ENCODE measurements at places on chromosomes 12 and 14.

- DNase-seq, result no peak
Measured at GRCh38 chr12:80813820-80814219, 97.1 kb downstream of the MYF5 start.

DNA sequence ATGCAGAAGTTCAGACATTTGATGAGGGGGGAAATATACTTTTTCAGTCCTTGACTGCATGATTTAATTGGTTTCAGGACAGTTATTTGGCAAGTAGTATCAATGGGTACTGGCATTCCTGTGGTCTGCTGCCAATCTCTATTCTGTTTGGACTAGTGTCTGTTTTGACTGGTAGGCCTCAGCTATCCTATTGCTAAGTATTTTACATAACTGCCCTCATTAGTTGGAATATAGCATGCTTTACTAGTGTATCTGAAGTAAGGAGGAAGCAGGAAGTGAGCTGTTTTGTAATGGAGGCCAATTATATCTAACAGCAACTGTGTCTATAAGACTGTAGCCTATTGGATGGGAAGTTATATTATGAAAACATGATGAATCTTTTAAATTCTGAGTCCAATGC is 104.3 kb downstream of the FLRT2 start:
- no peak for DNase-seq

- no peak for DNase-seq
Measured at GRCh38 chr14:39060818-39061437, 42.1 kb downstream of the SEC23A start.

DNA sequence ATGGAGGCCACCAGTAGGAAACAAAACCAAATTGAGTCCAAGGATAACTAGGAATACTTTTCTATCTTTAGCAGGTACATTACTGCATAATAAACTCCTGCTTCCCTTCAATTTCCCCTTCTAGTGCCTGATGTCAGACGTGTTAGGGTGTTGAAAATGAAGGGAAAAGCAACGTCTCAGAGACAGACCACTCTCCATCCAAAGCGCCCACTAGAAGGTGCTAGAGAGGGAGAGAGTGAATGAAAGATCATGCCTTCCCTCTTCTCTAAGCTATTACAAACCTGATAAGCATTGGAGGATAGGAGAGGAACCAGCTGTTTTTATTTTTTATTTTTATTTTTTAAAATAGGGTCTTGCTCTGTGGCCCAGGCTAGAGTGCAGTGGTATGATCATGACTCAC is 64.1 kb downstream of the ZNF641 start:
- DNase-seq, result peak; percentile 11

DNA sequence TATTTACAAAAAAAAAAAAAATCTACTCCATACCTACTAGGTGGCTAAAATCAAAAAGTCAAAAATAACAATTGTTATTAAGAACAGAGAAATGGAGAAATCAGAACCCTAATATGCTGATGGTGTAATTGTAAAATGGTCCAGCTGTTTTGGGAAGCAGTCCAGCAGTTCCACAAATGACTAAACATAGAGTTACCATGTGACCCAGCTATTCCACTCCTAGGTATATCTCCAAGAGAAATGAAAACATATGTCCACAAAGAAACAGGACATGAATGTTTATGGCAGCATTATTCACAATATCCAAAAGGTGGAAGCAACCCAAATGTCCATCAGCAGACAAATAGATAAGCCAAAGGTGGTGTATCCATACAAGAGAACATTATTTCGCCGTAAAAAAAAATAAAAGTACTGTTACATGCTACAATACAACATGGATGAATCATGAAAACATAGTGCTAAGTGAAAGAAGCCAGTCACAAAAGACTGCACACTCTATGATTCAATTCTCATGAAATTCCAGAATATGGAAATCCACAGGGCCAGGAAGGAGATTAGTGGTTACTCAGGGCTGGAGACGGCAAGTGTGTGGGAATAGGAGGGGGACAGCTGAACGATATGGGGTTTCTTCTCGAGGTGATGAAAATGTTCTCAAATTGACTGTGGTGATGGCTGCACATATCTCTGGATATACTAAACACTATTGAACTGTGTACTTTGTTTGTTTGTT is 9.1 kb upstream of the DPF3 start:
- no peak for DNase-seq

DNA sequence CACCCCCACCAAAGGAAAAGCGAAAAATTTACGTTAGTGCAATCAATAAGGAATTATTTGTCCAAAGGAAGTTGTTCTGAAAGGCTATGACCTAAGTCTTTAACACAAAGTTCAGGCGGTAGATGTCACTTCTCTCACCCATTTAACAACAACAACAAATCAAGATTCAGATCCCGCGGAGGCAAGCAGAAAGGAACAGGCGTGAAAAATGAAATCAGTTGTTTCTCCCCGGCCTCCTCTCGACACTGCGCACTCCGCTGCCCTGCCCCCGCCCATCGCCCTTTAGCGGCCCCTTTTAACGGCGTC is 1.4 kb downstream of the DENND5B start:
- no peak for DNase-seq

- no peak for DNase-seq
Measured at GRCh38 chr14:64407329-64407728, 19.2 kb downstream of the MTHFD1 start.

- peak; percentile 90 for DNase-seq
Measured at GRCh38 chr14:23513005-23513817, 38.4 kb downstream of the ZFHX2 start.

GRCh38 chr14:81192594-81192993 is 28.2 kb downstream of the GTF2A1 start:
- no peak for DNase-seq

DNA sequence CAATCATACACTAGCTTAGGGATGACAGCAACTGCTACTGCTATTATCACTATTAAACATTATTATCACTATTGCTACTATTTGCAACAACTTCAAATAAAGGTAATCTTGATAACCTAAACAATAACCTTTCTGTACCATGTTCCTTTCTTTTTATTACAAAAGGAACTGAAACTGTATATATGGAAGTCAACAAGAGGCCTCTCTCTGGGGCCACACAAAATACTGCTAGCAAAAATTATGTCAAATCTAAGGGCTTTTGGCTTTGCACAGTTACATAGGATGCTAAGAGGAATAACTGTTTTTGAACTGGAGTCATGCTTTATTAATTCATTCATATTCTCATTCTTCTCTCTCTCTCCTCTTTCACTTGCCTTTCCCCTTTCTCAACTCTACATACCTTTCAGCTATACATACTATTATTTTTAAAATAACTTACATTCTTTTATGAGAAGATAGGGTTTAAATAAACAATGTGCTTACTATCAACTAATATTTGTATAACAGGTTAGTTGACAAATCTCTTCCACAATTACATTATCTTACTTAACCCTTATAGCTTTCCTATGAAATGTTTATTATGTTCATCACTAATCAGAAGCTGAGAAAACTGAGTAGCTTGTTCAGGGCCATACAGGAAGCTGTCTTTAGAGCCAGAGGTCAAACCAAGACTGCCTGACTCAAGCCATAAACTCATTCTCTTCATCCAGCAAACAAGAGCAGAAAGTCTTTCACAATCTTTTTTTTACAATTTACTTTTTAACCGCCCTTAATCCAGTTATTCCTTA is 25.7 kb downstream of the SPTSSA start:
- DNase-seq, result no peak

- DNase-seq, result no peak
Measured at GRCh38 chr12:83826112-83826511, 1086.5 kb downstream of the SLC6A15 start.

- DNase-seq, result no peak
Measured at GRCh38 chr12:33265900-33266299, 173.7 kb downstream of the SYT10 start.

DNA sequence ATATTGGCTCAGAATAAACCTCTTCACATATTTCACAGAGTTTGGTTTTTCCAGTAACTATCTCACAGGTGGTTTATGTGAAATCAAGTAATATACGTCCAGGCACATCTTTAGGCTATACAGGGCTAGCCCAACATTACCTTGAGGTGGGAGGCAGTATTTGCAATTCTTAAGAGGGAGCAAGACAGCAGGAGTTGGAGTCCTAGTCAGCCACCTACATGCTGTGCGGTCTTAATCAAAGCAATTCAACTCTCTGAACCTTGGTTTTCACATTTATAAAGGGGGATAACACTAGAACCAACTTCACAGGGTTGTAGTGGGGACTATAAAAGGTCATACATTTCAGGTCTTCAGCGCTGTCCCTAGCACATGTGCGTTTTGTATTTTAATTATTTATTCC is 73.5 kb upstream of the FICD start:
- no peak for DNase-seq

DNA sequence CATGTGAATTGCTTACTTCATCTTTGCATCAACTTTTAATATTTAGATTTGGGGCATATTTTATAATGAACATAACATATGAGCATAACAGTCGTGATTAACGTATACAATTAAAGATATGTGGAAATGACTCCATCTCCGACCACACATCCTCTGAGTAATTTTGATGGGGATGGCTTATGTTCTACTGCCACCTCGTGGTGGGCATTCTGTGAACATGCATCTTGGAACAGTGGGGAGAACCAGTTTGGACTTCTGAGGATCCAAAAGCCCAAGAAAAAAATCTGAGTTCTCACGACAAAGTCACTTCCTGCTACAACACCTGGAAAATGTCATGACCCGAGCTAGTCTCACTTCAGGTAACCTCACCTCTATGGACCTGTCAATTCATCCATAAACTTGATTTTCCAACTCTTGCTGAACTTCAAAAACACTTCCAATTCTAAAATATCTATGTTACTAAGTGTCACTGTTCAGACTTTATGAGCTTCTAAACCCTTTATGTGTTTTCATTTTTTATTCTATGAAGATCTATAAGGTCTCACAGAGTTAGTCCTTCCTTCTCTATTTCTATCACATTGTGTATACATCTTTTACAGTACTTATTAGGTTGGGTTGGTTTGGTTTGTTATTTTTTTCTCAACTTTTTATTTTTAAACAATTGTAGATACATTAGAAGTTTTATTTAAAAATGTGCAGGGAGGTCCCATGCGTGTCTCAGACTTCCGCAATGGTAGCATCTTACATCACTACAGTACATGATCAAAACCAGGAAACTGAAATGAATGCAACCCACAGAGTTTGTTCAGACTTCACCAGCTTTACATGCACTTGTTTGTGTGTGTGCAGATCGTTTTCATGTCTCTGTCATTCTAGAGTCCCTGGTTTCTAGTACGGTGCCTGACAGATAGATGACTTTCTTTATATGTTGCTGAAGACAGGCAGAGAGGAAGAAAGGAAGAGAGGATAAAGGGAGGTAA is 38.2 kb upstream of the STAB2 start:
- peak; percentile 67 for DNase-seq

- DNase-seq, result no peak
Measured at GRCh38 chr12:114163771-114164170, 197.6 kb upstream of the RBM19 start.

- DNase-seq, result peak; percentile 40
Measured at GRCh38 chr14:79281244-79282152, 929.8 kb downstream of the DIO2 start.

- DNase-seq, result no peak
Measured at GRCh38 chr12:4289231-4289878, 15.8 kb downstream of the CCND2 start.

DNA sequence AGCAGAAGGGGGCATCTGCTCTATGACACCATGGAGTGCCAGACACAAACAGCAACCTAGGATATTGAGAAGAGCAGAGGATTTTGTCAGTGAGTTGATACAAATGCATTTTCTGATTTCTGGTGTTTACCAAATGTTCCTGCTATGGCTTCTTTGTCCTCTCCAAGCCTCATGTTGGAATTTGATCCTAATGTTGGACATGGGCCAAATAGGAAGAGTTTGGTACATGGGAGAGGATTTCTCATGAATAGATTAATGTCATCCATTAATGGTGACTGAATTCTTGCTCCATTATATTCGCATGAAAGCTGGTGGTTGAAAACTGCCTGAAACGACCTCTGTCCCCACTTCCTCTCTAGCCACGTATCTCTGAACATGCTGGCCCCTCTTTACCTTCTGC is 1002.2 kb upstream of the FLRT2 start:
- DNase-seq, result no peak

GRCh38 chr12:53241623-53242412 is 9.8 kb upstream of the RARG start:
- no peak for DNase-seq

GRCh38 chr14:75297411-75298040 is 18.9 kb downstream of the FOS start:
- DNase-seq, result no peak

- DNase-seq, result no peak
Measured at GRCh38 chr12:132078190-132078589, 65.9 kb downstream of the DDX51 start.

DNA sequence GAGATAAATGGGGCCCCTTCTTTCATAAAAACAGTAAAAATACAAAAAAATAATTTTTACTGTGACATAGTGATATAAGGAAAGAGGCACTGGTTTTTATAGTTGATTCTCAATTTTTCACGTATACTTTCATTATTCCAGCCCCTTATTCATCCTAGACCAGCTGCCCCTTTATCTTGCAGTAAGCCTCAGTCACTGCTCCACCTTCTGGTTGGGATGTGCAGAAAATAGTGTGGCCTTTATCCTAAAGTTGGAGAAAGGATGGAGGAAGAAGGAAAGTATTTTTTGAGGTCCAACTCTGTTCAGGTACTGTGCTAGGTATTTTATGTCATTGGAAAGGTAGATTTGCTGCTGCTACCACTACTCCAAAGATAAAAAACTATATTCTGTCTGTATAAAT is 172.7 kb downstream of the ANO6 start:
- DNase-seq, result peak; percentile 36

DNA sequence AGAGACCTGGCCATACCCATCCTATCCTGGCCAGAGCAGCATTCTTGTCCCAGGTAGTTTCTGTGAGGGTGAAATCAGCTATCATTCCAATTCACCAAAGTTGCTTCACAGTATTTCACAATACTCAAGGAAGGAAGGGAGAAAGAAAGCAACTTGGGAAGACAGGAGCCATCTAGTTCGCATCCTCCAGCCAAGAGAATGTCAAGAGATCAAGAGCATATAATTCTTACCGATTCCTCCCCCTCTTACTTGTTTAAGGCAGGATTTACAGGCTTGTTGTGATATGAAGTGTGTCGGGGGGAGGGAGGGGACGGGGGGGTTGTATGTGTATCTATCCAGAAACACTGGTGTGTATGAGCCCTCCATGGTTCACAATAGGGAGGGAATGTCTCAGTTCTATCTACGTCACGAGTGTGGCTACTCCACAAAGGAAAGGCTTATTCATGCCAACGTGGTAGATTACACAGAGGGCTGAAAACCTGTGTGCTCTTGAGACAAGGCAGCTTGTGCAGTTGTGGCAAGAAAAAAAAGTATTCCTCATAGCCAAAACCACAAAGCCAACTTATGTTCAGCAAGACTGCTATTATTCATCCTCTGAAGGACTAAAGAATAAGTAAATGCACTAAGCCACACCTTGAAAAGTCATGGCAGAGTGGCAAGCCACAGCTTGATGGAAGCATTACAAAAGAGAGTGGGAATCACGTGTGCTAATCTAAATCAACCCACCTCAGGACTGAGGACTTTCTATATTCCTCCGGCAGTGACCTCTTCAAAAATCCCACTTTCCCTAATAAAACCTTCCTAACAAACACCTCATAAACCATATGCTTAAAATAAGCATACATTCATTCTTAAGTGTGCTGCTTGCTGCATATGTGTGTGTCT is 35.0 kb downstream of the CORO1C start:
- DNase-seq, result no peak

GRCh38 chr14:21680072-21680471 is 6.5 kb upstream of the OR4E1 start:
- no peak for DNase-seq

GRCh38 chr12:111766608-111767361 is at the start of gene ALDH2:
TSS of gene ALDH2 (plus strand) at chr12:111766933. CDS start at chr12:111766983, 50 bp downstream.
- peak; percentile 74 for DNase-seq
